ENCODE measurements at places on chromosomes 7 and 10.

DNA sequence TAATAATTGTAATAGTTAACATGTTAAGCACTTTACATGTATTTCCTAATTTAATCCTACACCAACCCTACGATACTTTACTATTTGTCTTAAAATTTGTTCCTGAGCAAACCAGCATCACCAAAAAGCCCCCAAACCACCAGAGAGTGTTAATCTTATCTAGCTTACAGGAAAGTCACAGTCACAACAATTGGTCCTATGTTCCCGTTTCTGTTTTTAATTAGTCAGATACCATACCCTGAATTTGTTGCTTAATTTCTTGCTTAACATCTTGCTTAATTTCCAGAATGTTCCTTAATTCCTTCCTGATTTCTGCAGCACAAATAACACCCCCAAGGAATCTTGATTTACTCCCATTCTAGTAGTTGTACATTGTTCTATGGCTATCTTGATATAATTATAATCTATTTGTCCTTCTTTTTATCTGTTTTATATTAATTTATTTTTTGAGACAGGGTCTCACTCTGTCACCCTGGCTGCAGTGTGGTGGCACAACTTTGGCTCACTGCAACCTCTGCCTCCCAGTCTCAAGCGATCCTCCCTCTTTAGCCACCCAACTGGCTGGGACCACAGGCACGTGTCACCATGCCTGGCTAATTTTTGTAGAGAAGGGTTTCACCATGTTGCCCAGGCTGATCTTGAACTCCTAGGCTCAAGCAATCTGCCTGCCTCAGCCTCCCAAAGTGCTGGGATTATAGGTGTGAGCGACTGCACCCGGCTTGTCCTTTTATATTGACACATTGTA, 6.6 kb upstream of the PDSS1 start:
- no peak for DNase-seq

GRCh38 chr7:148474481-148475025, 116.0 kb upstream of the C7orf33 start:
- no peak for DNase-seq

GRCh38 chr7:111083413-111083812, 7.5 kb upstream of the LRRN3 start:
- DNase-seq, result no peak

DNA sequence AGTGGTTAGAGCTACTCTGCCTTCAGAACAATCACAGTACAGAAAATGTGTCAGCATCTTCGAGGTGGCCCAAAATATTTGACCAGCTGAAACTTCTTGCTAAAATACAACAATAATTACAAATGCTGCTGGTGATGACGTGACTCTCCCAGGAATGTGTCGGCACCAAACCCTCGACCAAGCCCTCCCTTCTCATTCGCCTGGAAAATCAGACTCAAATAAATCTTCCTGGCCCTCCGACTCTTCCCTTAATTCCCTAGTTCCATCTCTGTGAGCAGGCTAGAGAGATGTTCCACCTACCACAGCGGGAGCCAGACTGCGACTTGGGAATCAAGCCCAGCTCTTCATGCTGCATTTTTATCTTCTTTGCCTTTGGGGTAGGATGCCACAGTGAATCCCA, 4.1 kb downstream of the PRSS2 start:
- no peak for DNase-seq

- no peak for DNase-seq
Measured at GRCh38 chr10:88440541-88440940, 142.6 kb downstream of the RNLS start.

DNA sequence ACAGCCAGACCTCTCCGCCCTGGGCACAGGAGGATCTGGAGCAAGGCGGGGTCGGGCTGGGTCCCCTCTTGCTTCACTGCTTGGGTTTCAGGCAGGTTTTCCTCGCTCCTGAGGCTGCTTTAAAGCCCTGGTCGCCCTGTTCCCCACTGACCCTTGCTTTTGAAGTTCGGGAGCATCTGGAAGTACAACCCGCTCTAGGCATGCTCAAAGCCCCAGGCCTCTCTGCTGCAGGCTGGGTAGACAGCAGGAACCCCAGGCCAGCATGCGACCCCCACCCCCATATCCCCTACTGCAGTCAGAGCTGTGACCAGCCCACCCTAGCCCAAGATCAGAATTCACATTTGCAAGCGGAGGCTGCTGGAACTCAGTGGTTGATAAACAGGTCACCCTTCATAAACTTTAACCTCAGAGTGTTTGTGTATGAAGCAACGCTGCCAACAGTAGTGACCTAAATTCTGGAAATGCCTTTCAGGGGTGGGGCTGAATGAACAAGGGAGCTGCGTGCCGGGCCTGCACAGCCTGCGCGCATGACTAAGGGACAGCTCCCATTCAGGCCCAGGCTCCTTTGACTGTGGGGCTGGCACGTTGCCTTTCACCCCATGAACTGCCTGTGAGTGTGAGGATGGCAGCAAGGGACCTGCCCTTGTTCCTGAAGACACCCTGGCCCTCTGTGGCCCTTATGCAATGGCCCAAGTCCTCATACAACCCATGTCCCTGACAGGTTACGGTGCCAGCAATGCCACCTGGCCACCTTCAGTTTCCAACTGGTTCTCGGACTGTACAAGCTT, 52.5 kb downstream of the PROSER2 start:
- no peak for DNase-seq

GRCh38 chr7:76155938-76156337, 45.8 kb upstream of the SRRM3 start:
- DNase-seq, result peak; percentile 13
